ENCODE measurements at places on chromosomes 2 and 18.

DNA sequence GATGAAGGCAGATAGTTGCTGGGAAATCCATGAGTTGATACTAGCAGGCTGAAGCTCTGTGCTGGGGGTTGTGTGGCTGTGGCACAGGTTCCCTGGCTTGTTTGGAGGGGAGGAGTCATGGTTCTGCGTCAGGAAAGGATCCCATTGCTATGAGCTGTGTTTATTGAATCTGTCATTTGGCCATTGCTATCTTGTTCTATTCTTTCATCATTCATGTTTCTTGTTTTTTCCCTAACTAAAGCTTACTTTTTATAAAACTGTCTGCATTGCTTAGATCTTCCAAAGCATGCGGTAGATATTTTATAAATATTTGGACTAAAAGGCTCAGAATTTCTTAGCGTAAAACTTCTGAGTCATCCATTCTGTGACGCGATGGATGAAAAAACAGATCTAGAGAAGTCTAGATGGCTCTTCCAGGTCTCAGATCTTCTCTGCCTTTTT, 335.3 kb downstream of the PTPRM start:
- no peak for DNase-seq

DNA sequence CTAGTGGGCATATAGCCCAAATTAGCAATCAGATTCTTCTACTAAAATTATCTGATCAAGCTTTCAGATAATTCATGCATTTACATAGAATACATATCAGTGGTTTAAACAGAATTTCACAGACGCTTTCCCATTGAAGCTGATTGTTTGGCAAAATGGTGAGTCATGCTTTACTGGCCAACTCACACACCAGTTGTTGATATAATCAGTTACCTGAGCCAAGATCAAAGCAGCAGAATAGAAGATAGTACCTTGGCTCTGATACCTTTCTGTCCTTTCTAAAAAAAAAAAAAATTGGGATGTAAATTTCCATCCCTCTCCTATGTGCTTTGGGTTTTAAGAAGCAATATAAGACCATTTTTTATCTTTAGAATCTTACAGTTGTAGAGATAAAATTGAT, 178.0 kb downstream of the MCFD2 start:
- no peak for DNase-seq

- no peak for DNase-seq
Measured at GRCh38 chr18:58639751-58640427, 11.0 kb upstream of the ALPK2 start.

DNA sequence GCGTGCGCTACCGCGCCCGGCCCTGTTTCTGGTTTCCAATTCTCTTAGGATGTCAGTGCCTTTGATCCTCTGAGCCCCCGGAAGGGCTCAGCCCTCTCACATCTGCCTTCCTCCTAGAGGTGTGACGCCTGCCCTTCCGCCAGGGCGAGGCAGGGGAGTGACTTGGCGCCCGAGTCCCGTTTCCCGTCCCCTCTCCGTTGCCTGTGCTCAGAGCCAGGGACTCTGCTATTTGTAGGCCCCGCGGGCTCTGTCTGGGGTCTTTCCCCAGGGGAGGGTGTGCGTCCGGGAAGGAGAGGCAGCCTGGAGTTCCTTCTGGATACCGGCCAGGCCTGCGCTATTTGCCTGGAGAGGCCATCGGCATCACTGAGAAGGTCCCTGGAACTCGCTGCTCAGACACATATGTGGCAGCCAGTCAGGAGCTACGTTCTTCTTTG, 103.7 kb upstream of the TAF1B start:
- peak; percentile 26 for DNase-seq

DNA sequence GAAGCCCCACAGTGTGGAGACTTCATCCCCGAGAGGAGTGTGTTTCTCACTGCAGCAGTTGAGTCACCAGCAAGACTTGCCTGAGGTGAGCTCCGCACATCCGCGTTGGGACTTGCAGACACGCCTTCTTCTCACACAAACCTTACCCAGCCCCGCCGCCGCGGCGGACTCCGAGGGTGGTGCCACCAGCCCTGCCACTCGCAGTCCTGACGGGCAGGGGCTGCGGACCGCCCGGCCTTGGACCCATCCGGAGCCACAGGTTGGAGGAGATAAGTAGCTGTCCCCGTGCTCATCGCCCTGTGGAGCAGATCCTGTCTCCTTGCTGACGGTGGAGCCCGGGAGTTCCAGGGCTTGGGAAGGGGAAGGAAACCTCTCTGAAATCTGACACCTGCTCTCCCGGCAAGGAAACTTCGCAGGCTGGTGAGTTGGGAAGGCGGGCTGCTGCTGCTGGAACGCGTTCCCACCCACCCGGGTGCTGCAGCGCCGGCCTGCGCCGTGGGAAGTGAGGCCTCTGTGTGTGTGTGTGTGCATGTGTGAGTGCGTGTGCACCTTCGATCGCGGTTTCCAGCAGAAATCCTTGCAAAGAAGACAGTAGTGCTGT, at the start of gene RAB27B:
Gene RAB27B (plus strand): TSS at position 197 of the 601 bp plus-strand sequence. CDS start 49,109 bp downstream, outside the sequence.
- peak; percentile 33 for DNase-seq

DNA sequence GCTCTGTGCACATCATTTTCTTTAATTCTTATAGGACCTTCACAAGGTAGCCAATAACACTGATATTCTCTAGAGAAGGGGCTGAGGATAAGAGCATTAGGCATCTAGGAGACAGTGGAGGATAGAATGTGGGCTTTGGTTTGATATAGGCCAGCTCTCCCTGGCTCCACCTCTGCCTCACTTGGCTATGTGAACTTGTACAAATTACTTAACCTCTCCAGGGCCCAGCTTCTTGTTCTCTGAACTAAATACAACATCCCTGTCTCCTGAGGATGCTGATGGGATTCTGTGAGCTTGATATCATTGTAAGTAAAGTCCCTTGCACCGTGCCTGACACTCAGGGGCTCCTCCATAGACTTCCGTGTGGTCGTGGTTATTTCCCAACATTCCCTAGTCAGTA, 87.3 kb downstream of the ACOXL start:
- DNase-seq = no peak

DNA sequence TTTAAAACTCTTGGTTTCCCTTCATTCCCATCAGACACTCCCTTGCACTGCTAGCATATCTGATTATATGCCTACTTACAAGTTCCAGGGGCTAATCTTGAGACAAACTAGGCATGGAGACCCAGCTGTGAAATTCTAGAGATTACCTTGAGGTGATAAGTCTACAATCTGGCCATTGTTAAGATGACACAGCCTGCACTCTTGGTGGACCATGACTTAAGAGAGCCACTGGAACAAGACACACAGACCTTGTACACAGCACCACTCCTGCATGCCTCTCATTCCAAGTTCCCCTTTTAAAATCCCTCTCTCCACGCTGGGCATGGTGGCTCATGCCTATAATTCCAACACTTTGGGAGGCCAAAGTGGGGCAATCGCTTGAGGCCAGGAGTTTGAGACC, 387.2 kb upstream of the DCC start:
- DNase-seq = no peak

- DNase-seq = no peak
Measured at GRCh38 chr2:2942906-2943305, 434.7 kb downstream of the EIPR1 start.

DNA sequence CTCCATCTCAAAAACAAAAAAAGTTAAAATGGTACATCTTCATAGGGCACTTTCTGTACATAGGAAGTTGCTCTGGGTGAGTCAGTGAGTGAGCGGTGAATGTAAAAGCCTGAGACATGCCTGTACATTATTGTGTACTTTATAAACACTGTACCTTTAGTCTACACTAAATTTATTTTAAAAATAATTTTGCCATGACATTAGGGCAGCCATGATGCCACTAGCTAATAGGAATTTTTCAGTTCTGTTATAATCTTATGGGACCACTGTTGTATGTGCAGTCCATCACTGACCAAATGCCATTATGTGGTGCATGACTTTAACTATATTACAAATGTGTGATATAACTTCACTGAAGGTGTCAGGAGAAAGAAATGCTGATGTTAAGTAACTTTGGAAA, 11.0 kb upstream of the TXNDC2 start:
- no peak for DNase-seq

DNA sequence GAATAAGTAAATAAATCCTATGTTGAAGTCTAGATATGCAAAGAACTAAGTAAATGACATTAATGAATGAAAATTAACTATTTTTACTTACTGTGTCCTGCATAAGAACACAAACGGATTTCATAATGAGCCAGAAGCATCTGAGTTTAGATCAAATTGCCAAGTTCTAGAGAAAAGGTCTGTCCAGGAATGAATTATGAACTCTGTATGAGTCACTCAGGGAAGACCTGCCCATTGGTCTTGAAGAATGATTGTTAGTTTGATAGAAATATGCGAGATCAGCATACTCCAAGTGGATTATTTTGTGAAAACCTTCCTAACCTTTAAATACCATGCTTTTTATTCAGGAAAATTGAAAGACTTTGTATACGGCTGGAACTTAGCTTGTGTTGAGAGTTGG, 189.5 kb downstream of the DOK6 start:
- DNase-seq = no peak

DNA sequence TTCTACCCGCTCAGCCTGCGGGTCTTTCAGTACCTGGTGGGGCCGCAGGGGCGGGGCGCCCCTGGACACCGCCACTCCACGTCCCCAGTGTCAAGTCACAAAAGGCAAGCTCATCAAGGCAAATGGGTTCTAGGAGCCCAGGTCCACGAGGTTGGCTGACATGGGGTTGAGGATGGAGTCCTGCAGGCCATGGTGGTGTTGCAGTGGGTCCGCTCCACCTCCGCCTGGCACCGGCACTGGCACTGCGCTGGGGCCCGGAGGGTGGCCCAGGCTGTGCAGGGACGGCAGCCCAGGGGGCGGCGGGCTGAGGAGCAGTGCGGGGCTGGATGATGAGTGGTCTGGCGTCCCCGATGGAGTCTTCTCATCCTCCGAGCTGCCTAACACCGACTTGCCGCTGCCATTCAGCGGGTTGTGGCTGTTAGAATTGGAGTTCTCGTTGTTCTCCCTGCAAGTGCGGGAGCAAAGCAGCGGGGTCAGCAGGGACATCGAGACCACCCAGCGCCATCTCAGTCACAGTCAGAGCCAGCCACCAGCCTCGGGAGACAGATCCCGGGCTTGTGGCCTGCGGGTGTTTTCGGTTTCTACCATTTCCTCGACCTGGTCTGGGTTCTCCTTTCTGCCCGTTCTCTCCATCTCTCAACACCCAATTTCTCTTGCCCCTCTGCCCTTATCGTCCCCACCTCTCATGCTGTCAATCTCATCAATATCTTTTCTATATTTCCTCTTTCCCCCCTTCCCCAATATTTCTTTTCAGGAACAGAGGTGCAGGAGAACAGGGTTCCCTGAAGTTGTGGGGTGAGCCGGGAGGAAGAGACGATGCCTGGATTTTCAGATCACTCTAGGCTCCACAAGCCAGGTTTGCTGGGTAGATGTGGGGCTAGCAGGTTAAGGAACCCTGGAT, 3.0 kb downstream of the SIX2 start:
- no peak for DNase-seq

- DNase-seq = no peak
Measured at GRCh38 chr2:223027442-223027841, 24.5 kb upstream of the KCNE4 start.

DNA sequence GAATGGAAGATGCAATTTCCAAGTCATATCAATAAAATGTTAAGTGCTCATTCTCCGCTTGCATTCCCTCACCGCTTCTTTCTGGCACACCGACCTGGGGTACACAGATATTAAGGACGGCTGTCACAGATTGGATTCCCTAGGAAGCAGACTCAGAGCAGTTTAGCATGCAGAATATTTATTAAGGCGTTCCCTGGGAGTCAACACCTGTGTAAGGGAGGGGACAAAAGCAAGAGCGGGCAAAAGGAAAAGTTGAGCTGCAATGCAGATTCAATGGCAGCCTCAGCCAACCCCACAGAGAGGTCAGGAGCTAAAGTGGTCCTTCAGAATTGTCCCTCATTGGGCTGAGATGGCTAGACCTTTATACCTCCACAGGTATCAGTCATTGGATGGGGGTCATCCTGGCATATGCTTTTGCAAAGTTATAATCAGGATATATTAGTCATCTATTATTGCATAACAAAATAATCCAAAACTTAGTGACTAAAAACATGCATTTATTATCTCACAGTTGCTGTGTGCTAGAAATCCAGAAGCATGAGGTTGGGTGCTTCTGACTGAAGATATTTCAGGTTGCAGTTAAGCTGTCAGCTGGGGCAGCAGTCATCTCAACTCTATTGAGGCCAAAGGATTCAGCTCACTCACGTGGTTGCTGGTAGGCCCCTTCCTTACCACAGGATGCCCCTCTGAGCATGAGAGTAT, 27.0 kb upstream of the INO80D start:
- no peak for DNase-seq

- no peak for DNase-seq
Measured at GRCh38 chr18:13868501-13869271, 44.7 kb downstream of the MC5R start.

DNA sequence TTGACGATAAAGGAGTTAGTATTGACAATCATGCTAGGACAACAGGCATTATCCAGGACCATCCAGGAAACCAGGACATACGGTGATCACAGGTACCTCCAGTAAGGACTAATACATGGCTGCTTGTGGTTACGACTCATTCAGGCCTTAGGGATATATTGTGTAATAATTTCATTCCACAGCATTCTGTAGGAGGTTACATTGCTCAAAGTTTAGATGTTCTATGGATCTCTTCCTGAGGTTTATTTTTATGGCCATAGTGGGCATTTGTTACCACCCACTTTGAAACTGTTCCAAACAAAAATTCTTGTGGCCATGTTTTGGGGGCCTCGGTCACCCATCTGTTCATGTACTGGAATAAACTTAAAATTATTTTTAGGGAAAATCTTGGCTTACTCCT, 431.6 kb downstream of the METTL4 start:
- DNase-seq = no peak

DNA sequence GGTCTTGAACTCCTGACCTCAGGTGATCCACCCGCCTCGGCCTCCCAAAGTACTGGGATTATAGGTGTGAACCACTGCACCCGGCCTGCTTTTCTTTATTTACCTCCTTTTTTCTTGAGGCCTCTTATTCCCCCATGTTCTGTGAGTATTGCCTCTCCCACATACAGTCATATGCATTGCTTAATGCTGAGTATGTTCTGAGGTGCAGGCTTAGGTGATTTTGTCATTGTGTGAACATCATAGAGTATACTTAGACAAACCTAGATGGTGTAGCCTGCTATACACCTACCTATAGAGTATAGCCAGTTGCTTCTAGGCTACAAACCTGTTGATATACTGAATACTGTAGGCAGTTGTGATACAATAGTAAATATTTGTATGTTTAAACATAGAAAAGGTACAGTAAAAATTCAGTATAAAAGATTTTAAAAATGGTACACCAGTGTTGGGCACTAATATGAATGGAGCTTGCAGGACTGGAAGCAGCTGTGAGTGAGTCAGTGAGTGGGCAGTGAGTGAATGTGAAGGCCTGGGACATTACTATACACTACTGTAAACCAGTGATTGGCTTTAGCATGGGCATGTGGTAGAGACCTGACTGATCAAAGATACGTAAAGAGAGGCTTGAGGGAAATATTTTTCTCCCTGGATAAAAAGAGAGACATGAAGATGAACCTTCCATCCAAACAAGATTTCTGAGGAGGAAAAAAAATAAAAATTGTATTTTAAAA, 17.6 kb downstream of the SLC39A10 start:
- no peak for DNase-seq

DNA sequence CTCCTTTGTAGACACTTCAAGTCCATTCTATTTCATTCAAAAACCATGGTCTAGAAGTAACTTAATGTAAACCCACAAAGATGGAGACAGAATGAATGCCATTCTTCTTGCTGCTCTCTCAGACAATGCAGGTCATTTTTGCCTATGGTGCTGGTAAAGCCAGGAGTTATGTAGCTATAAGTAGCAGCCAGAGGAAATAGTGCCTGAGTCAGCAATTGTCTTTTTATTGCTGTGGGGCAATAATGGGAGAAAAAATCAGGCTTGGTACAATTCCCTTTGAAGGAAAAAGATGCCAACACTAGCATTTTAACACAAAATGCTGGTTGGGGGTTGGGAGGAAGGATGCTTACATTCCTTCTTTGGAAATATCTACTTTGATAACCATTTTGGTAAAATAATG, 43.5 kb downstream of the SCN1A start:
- DNase-seq = no peak
